ENCODE measurements at places on chromosomes 1 and 21.

GRCh38 chr1:43440358-43440757, 13.4 kb downstream of the HYI start:
- DNase-seq: no peak

DNA sequence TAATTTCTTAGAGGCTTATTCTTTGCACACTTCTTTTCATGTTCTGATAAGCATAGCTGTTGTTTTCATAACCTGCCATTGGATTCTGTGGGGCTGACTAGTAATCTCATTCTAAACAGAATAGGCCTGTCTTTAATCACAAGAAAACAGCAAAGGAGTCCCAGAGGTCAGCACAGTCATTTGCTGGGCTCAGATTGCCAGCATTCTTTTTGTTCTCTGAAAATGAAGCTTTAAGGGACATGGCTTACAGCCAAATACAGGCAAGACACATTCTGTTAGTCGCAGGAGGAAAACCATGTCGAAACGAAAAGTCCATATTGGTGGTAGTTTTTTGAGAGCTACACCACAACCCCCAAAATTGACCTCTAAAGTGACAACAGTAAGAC, 75.0 kb downstream of the MRPS6 start:
- no peak for DNase-seq

DNA sequence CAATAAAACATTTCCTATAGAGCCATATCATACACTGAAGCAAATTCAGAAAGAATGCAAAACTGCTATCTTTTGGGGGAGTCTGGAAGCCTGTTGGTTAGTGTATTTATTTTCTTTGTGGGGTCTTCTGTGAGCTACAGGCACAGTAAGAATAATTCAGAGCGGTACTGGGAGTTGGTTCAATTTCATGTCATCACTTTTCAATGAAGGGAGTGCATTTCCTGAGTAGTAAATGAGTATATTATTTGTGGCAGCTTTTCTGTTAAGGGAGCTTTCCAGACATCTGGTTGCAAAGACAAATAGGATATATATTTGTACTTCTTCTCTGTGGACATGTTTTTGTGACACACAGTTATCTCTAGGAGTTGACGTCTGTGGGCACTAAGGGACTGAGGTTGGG, 130.6 kb downstream of the HUNK start:
- no peak for DNase-seq

DNA sequence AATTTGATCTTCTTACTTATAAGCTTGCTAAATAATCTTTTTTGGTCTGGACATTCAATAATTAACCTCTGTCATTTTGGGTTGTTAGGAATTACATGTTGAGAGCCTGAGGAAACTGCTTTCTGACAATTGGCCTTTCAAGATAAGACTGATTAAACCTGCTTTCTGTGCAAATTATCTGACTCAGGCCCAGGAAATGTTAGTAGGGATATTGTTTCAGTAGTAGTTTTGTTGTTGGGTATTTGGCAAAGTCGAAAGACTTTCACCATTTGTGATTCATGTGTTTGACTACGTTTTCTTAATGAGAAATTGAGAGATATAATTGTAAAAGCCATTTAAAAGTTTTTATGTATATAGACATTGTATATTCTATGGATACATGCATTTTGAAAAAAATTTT, 81.1 kb upstream of the GPR88 start:
- no peak for DNase-seq

DNA sequence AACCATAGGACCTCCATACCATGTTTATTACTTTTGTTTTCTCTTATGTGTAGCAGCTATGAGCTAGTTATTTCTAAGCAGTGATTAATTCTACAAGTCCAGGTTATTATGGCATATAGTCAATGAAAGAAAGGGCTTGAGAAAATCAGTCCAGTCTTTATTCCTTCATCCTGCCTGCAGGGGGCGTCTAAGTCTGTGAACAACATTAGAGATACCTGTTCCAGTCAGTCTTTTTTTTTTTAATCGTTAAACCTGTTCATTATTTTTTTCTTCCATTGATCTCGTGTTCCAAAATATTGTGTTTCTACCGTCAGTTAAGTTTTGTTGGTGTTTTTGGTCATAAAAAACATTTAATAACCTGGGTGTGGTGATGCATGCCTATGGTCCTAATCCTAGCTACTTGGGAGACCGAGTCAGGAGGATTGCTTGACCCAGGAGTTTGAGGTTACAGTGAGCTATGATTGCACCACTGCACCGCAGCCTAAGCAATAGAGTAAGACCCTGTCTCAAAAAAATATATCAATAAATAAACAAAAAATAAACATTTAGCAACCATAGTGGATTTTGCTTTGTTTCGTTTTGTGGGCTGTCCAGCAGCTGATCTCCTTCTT, 29.4 kb upstream of the CD2 start:
- no peak for DNase-seq

DNA sequence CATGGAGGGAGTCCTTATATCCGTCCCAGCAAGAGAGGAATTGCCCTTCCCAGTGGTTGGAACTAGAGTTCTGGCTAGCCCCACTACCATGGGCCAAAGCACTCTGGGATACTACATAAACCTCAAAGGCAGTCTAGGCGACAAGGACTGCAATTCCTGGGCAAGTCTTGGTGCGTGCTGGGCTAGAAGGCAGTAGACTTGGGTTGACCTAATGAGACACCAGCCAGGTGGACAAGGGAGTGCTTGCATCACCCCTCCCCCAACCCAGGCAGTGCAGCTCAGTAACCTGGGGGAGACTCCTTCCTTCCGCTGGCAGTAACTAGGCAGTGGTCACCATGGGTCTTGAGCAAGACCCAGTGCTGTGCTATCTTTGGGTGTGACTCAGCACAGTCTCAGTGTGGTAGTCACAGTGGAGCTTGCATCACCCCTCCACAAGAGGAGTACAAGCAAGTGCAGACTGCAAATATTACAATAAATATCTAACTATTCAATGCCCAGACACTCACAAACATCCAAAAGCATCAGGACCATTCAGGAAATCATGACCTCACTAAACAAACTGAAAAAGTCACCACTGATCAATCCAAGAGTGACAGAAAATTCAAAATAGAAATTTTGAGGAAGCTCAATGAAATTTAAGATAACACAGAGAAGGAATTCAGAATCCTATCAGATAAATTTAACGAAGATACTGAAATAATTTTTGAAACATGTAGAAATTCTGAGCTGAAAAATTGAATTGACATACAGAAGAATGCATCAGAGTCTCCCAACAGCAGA, 84.7 kb upstream of the LYPLAL1 start:
- no peak for DNase-seq

GRCh38 chr1:53769780-53770179, 30.8 kb upstream of the GLIS1 start:
- DNase-seq: no peak

DNA sequence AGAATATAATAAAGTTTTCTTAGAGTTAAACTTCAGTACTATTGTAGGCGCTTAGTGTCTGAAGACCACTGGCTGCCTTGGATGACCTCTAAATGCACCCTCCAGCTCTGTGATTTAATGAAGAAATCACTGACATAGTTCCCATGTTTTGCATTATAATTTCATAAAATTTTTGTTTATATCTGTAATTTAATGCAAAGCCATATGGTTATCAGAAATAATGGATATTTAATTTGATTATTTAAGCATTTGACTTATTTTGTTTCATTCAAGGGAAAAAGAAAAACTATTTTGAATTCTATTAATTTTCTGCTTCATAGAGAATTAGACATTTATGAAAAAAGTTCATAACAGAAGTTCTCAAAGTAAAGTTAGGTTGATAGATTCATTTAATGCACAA, 18.6 kb downstream of the CRB1 start:
- no peak for DNase-seq

DNA sequence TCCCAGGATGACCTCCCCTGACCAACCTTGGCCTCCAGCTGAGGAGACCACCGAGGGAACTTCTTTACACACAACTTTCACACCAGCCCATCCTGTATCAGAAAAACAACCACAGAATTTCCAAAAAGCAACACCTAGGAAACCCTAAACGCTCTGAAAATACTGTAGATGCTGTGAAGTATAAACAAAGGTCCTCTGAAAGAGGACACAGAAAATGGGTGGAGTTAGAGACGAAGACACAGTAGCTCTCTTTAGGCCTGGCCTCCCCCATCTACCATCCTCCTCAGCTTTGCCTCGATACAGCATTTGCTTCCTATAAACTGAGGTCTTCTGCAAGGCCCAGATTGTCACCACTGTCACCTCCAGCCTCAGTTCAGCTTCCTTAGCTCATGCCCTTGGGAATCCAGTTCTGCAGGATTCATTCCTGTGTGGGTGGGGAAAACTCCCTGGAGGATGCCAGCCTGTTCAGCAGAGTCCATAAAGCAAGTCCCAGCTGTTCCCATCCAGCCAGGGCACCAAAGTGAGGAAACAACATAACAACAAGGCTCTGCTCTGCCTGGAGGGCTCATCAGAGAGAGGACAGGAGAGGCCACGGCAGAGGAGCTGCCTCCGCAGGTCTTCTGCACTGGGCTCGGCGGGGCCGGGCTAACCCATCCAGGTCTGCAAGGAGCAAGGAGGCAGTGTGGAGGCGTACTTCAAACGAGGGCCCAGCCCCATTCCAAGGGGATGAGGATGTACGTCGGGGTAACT, 15.0 kb downstream of the PIK3C2B start:
- peak; percentile 54 for DNase-seq

- DNase-seq: peak; percentile 23
These were observed 44.5 kb upstream of the GORAB start for GRCh38 chr1:170487503-170487902.

DNA sequence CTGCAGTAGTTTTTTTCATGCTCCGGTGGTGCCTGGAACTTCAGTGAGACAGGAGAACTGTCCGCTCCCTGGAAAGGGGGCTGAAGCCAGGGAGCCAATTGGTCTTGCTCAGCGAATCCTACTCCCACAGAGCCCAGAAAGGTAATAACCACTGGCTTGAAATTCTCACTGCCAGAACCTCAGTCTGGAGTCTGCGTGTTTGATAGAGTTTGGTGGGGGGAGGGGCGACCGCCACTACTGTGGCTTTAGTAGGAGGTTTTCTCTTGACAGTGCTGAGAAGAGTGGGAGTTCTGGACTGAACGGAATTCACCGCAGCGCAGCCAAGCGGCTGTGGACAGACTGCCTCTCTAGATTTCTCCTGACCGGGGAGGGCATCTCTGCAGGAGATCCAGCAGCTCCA, 8.0 kb upstream of the OR2M3 start:
- DNase-seq: peak; percentile 2

GRCh38 chr1:78081980-78082860, 36.5 kb downstream of the GIPC2 start:
- no peak for DNase-seq

GRCh38 chr1:11434501-11434900, 44.5 kb upstream of the DISP3 start:
- DNase-seq: no peak

GRCh38 chr1:16134066-16134801, 21.6 kb downstream of the EPHA2 start:
- DNase-seq: no peak

GRCh38 chr1:247060771-247061170, 17.8 kb downstream of the ZNF670 start:
- no peak for DNase-seq

DNA sequence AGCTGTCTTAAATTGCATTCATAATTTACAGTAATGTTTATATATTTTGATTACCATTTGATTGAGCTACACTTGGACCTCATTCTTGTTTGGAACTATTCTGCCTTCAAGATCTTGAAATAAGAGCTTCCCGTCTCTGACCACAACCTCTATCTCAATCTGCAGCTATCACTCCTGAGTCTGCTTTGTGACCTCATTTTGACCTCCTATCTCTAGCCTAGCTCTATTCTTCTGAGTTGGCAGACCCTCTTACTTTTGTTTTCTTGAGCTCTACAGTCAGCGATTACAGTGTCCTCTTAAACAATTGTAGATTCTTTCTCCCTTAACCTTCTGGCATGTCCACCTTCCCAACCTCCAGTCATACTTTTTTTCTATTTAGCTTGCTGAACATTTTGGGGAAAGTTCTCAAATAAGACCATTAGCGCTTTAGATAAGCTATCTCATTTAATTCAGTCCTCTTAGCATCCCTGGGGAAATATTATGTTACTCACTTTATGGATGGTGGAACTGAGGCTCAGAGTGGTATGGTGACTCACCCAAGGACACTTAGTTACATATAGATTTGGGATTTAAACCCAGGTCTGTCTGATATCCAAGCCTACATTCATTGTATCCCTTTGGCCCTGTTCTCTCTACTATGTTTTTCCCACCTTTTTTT, 19.1 kb downstream of the RPAP2 start:
- DNase-seq: no peak

DNA sequence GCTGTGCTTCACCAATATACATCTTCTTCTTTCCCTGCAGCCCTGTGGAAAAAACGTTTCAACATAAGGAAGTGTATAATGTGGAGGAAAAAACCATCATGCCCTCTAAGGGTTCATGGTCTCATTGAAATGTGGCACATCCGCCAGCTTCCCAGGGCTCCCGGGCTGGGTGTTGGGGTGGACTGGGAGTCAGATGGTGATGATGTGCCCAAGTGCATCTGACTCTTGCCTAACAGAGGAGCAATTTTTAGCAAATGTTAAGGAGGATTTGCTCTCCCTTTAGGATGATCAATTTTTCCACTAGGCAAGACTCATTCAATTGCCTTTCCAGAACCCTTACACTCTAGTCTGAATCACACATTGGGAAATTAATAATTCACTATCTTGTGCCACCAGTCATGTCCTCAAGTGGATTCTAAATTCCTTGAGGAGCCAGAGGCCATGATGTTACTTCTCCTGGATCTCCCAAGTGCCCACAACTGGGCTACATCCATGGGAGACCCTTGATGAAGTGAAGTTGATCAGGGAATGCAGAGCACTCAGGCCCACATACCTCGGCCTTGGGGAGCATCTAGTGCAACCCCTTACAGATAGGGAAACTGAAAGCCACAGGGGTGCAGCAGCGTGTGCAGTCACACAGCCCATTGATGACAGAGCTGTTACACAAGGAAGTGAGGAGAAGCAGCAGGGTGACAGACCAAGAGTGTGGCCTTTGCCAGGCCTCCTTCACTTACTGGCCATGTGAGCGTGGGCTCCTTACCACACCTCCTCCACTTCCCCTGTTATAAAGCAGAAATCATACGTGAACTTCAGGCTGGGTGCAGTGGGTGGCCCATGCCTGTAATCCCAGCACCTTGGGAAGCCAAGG, 100.0 kb upstream of the SLC44A3 start:
- no peak for DNase-seq

- no peak for DNase-seq
These were observed 7.0 kb upstream of the HIVEP3 start for GRCh38 chr1:41925712-41926111.

GRCh38 chr1:59357645-59358320, 60.9 kb downstream of the FGGY start:
- DNase-seq: no peak

GRCh38 chr1:155176544-155177071, 3.0 kb downstream of the TRIM46 start:
- DNase-seq: peak; percentile 72

GRCh38 chr1:61313906-61314422, 231.6 kb downstream of the NFIA start:
- no peak for DNase-seq

GRCh38 chr1:1926886-1927660, 8.0 kb upstream of the TMEM52 start:
- DNase-seq: no peak

DNA sequence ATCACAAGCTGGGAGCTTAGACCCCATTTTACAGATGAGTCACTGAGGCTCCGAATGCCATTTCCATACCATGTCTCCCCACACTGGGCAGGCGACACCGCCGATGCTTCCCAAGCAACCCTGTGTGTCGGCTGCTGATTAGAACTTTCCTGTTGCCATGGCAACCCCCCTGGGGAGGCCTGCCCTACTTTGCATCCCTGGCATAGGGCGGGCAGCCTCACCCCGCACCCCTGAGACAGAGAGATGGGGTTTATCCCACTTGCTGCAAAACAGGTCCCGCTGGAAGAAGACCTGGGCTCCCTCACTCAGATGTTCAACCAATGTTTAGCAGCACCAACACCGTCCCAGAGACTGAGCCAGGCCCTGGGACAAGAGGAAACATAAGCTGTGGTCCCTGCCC, 81.5 kb downstream of the CAMK2N1 start:
- DNase-seq: peak; percentile 43

Measured in ELF-1 (cell line).